ENCODE measurements at places on chromosomes 4 and X. TPM values are rescaled to one million over a fixed set of nuclear protein-coding genes. Genes with fewer than 3 reads are reported as not detected.

Gene AMOT
- polyA plus RNA-seq: 35.6 TPM

Gene RTL9
- polyA plus RNA-seq: 1.9 TPM

DNA sequence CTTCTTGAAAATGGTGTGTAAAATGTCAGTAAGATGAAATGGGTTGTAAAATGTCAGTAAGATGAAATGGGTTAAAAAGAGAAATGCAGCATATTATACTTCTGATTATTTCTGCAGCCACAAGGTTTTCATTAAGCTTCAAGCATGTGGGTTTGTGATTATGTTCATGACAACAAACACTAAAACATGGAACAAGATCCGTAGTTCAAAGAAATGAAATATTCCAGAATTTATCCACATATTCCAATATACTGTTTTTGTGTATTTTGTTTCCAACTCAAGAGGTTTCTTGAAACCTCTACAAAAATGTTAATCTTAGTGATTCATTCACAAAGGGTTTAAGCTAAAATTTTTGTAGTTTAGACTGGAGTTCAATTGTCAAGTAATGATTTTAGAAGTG is 84.0 kb downstream of the ADAMTS3 start:
- H3K27ac ChIP-seq: no peak overlapping the region
- H3K4me3 ChIP-seq: no peak overlapping the region
- H3K27me3 ChIP-seq: no peaks in the 10 kb centered on the region
- H3K36me3 ChIP-seq: no peaks in the 10 kb centered on the region
- peak; percentile 63 for DNase-seq

DNA sequence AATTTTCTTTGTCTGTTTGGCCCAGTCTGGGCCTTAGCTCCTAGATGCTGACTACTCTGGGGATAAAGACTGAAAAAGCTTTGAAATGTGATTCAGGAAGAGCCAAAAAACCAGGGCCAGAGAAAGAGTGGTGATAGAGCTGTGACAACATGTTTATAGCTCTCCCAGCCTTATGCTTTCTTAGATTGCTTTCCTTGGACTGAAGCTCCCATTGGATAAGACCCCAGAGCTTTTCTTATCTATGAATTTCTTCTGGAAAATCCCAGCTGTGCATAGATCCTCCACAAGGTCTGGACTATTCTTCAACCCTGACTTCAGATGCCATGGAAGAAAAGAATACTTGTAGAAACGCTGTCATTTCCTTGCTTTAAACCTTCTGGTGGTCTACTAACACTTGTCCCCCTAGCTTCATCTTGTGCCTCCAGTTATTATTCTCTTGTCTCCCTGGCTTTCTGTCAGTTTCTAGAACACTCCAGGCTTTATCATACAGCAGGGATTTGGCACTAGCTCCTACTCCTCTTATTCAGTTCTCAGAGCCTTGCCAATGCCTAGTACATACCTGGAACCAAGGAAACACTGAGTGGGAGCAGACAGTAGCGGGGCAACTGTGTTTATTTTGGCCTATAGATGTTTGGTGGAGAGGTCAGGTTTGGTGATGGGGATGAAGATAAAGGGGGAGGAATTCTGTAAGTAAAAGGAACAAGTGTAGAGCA is 57.1 kb upstream of the TEX13D start:
- no peak for DNase-seq
- peaks cover 10% of the 10 kb centered on the region for H3K4me1 ChIP-seq
- H3K36me3 ChIP-seq: no peaks in the 10 kb centered on the region
- peak overlapping the region; percentile 66 for H3K27ac ChIP-seq
- no peak overlapping the region for H3K4me3 ChIP-seq

DNA sequence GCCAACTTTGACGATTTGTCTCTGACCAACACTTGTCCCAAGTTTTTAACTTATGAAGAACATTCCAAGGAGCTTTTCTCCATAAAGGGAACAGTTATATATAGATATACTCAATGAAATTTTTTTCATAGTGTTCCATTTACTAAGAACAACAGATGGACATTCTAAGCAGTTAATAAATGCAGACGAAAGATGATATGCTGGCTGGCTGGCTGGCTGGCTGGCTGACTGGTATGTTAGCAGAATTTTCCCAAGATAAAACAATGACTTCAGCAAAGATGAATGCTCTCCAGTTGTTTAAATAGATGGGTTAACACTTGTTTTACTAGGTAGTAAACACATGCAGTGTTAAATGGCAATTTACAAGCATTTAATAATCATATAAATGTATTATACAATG is 62.2 kb downstream of the SPANXN3 start:
- no peaks in the 10 kb centered on the region for H3K27me3 ChIP-seq
- no peaks in the 10 kb centered on the region for H3K36me3 ChIP-seq
- H3K4me3 ChIP-seq: no peak overlapping the region
- DNase-seq: peak; percentile 65
- H3K27ac ChIP-seq: no peak overlapping the region

- no peaks in the 10 kb centered on the region for H3K27me3 ChIP-seq
- peak overlapping the region; percentile 89 for H3K4me3 ChIP-seq
- H3K36me3 ChIP-seq: no peaks in the 10 kb centered on the region
- no peak for DNase-seq
Measured at GRCh38 chr4:80073473-80074008, 512 bp upstream of the ANTXR2 start.

DNA sequence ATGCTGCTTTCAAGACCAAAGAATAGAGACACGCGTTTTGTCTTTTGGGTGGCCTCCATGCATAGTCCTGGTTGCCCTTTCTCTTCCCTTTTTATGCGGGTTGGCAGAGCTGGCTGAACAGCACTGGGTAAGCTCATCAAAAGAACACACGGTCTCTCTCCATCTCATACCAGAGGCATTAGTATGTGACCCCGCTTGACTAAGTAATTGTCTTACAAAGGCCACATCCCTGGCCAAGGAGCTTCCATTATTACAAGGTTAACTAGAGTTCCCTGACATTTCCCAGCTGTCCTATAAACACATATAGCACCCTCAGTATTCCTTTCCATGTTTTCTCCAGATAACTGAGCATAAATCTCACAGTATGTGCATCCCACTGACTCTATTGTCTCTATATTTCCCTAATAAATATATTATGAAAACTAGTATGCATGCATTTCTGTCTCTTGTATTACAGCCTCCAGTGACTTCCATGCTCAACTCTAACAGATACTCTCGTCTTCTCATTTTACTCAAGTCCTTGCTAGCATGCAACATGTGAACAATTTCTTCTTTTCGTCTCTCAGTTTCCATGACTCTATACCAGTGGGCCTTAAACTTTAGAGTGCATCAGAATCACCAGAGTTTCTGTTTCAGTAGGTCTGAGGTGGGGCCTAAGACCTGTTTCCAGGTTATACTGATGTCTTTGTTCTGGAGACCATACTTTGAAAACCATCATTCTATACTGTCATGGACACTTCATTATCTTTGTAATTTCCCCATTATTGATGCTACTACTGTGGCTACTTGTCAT is 247.7 kb upstream of the ARSJ start:
- DNase-seq: no peak
- no peaks in the 10 kb centered on the region for H3K4me1 ChIP-seq
- no peaks in the 10 kb centered on the region for H3K36me3 ChIP-seq
- no peak overlapping the region for H3K4me3 ChIP-seq
